ENCODE measurements at places on chromosomes 4 and X.

DNA sequence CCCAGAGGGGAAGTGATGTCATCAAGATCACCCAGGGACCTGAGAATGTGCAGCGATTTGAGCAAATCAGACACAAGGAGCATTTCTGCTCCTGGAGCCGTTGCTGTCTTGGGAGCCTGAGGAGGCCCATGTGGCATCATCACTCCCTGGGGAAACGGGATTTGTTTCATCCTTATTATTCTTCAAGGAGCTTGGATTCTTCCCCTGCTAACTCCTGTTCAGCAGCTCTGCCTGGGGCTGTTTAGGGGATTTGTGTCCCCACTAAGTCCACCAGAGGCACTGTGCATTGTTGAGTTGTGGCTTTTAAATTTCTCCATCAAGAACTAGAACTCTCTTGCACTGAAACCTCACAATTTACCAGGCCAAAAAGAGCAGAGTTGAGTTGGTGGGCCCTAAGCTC lies 104.2 kb upstream of the MSX1 start:
- no peak for DNase-seq

GRCh38 chr4:158788516-158788915 lies 19.7 kb downstream of the FNIP2 start:
- DNase-seq = no peak

GRCh38 chrX:110407910-110408545 lies 49.4 kb downstream of the RTL9 start:
- peak; percentile 41 for DNase-seq

DNA sequence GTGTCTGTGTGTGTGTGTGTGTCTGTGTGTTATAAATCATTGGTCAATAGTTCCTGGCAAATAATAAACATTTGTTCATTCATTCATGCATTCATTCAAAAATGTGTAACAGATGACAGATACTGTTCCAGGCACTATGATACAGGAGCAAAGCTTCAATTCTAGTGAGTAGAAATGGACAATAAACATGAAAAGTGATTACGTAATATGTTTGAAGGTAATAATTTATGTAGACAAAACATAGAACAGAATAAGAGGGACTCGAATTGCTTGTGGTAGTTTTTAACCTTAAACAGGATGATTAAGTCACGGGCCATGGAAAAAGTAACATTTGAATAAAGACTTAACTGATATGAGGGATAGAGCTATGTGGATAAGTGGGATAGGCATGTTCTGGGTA lies 90.1 kb upstream of the MAGEC2 start:
- DNase-seq = no peak

DNA sequence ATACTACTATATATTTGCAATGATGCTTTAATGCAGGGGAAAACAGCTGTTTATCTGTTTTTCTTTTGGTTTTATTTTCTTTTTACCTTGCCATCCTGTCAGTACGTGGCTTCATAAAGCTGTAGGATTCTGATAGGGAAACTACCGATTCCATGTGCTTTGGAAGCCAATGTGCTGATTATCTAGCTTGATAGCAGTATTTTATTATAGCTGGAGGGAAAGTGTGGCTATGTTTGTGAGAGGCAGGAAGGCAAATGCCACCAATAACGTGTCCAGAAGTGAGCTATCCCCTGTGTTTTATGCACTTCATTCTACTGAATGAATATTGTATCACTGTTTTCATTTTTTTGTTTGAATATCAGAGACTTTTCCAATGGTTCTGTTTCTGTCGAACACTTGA lies 43.7 kb downstream of the IL15 start:
- no peak for DNase-seq

DNA sequence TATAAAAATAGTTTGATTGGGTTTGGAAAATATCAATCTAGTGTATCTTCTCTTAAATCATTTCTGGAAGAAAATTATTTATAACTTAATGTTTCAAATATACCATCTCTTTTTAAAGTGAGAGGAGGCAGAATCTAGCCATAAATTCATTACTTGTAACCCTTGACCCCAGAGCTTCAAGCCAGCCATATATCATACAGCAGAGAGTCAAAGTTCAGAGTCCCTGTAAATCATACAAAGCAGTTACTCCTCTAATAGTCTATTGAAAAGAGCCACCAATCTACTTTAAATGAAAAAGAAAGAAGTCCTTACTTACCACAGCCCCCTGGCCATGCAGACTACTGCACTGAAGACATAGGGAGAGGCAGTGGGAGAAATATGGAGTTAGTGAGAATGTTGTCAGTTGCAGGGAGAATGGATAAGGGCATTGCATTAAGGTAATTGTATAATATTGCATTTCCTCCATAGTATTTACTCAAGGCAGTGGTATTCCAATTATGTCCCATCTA lies 229.5 kb downstream of the NKX6-1 start:
- DNase-seq = no peak

DNA sequence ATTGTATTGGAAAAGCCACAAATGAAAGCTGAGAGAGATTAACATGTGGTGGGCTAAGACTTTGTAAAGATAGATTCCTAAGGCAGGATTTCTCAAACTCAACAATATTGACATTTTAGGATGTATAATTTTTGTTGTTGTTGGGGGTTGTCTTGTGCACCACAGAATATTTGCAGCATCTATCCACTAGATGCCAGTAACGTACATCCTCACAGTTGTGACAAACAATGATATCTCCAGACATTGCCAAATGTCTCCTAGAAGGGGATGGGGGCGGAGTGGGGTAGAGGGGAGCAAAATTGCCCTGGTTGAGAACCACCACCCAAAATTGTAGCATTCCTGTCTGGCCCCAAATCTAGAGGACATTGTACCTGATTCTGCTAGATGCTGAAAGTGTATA lies 14.7 kb upstream of the CBR4 start:
- DNase-seq = peak; percentile 63

- DNase-seq = no peak
Measured at GRCh38 chr4:93515208-93515607, 313.3 kb upstream of the ATOH1 start.

DNA sequence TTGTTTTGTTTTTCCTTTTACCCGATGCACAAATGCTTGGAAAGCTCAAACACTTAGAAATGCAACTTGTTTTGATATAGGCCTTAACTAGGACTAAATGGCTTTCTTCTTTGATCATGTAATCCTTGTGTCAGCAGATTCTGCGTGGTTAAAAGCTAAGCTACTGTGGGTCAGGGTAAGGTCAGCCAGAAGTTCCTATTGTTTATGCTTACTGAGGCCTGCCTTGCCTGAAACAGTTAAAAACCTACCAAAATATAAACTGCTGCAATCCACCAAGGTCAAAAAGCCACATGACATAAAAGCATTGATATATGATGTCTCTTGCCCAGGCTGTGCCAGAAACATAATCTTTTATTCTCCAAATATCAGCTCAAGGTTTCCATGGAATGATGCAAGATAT lies 223.4 kb downstream of the FAM47B start:
- DNase-seq = no peak

GRCh38 chr4:6892190-6892908 lies 17.3 kb upstream of the TBC1D14 start:
- DNase-seq = peak; percentile 97

DNA sequence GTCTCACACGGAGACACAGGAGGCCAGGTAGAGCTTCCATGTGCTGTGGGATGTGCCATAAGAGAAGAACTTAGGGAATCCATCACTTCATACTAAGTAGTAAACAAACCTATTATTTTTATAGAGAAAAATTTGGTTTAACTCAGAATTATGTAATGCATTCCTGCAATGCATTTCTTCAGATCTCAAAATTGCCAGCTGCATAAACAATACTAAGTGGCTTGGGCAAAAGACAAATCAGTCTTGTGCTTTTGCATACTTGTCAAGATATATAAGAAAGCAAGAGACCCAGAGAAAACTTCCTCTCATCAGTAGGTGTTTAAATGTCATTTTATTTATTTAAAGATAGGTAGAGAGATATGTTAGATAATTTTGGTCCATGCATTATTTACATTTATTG lies 382.1 kb upstream of the CTSO start:
- DNase-seq = no peak

DNA sequence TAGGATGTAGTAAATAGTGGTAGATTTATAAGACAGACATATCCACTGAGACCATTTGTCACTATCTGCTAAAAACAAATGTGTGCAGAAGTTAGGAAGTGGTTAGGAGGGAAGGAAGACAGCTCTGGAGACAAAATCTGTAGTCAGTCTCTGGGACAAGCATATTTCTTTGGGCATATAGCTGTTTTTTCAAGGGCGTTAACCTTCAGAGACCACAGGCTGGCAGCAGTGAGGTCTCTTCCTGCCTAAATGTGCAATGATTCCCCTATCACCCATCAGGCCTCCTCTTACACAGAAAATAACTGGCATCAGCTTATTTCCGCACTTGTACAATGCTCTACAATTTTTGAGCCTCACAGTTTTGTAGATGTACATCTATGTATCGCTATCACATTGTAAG lies 6.5 kb downstream of the TMEM150C start:
- DNase-seq = peak; percentile 54

GRCh38 chr4:164383358-164384220 lies 370.3 kb upstream of the SMIM31 start:
- DNase-seq = no peak
